ENCODE measurements at places on chromosomes 2 and 18.

DNA sequence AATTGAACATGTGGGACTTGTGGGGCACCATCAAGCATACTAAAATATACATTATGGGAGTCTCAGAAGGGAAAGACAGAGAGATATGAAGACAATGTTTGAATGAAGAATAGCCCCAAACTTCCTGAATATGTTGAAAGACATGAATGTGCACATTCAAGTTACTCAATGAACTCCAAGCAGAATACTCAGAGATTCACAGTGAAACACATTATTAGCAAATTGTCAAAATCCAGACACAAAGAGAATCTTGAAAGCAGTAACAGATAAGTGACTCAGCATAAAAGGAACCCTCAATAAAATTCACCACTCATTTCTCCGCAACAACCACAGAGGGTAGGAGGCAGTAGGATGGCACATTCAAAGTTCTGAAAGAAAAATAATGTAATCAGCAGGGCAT, 8.8 kb downstream of the C2orf92 start:
- H3K4me3 ChIP-seq, result no peak overlapping the region
- H3K27me3 ChIP-seq, result no peaks in the 10 kb centered on the region
- peaks cover 5% of the 10 kb centered on the region for H3K36me3 ChIP-seq
- H3K4me1 ChIP-seq, result no peaks in the 10 kb centered on the region
- H3K27ac ChIP-seq, result no peak overlapping the region

DNA sequence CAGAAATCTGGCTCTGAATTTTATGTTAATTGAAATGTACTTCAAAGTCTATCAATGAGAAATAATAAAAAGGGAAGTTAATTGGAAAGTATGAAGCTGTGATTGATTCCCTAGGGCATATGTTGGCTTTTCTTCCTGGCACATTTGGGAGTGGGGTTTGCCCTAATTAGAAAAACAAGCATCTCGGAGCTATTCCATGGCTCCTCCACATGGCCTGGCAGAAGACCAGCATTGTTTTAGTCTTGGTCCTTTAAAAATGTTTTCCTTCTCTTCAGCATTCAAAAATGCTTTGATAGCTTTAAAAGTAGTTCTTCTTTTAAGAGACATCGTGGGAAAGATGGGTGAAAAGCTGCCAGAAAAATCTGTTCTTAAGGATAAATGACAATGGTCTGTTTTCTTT, 445.5 kb upstream of the PKDCC start:
- peaks cover 3% of the 10 kb centered on the region for H3K27me3 ChIP-seq
- no peaks in the 10 kb centered on the region for H3K4me1 ChIP-seq
- no peak overlapping the region for H3K4me3 ChIP-seq
- no peaks in the 10 kb centered on the region for H3K36me3 ChIP-seq
- no peak overlapping the region for H3K27ac ChIP-seq

- H3K4me1 ChIP-seq, result no peaks in the 10 kb centered on the region
- H3K4me3 ChIP-seq, result no peak overlapping the region
Observed at GRCh38 chr2:219400562-219400961, 12.8 kb upstream of the DNPEP start.

- H3K36me3 ChIP-seq, result peaks cover 11% of the 10 kb centered on the region
- H3K4me1 ChIP-seq, result peaks cover 38% of the 10 kb centered on the region
- no peaks in the 10 kb centered on the region for H3K27me3 ChIP-seq
- no peak overlapping the region for H3K27ac ChIP-seq
Observed at GRCh38 chr2:16568998-16569784, 96.4 kb downstream of the CYRIA start.

- H3K27me3 ChIP-seq, result no peaks in the 10 kb centered on the region
- no peak overlapping the region for H3K27ac ChIP-seq
- no peaks in the 10 kb centered on the region for H3K4me1 ChIP-seq
- DNase-seq, result no peak
- H3K36me3 ChIP-seq, result no peaks in the 10 kb centered on the region
Observed at GRCh38 chr2:7325186-7325585, 408.0 kb downstream of the RNF144A start.

- peaks cover 3% of the 10 kb centered on the region for H3K27me3 ChIP-seq
- H3K4me1 ChIP-seq, result no peaks in the 10 kb centered on the region
- no peak for DNase-seq
- H3K4me3 ChIP-seq, result no peak overlapping the region
- no peak overlapping the region for H3K27ac ChIP-seq
Observed at GRCh38 chr2:121360566-121361300, 75.7 kb upstream of the TFCP2L1 start.

DNA sequence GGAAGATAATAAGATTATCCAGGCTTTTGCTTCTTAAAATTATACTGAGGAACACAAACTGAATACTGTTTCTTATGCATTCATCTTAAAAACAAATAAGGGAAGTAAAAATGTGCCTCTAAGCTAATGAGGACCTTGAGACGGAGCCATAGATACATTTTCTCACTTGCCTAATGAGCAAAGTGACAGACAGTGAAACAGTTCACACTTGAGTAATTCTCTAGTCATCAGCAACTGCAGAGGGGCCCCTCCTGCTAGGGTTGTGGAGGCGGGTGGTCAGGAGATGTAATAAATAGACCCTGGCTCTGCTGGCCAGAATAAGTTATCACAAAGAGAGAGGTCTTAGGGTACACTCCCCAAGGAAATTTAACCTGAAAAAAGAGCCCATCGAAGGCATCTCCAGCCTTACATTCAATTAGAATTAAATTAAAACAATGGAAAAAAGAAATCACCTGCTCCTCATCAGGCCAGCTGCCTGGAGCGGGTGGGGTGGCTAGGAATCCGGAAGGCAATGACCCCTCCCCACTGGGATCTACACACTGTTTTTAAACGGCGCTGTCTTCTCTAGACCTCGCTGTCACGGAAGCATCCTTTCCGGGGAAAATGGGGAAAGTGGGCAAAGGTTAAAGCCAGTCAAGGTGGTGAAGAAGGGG, 32.6 kb upstream of the INSIG2 start:
- no peak overlapping the region for H3K27ac ChIP-seq
- no peaks in the 10 kb centered on the region for H3K36me3 ChIP-seq
- peaks cover 4% of the 10 kb centered on the region for H3K4me1 ChIP-seq
- no peak for DNase-seq
- H3K4me3 ChIP-seq, result no peak overlapping the region
- no peaks in the 10 kb centered on the region for H3K27me3 ChIP-seq

DNA sequence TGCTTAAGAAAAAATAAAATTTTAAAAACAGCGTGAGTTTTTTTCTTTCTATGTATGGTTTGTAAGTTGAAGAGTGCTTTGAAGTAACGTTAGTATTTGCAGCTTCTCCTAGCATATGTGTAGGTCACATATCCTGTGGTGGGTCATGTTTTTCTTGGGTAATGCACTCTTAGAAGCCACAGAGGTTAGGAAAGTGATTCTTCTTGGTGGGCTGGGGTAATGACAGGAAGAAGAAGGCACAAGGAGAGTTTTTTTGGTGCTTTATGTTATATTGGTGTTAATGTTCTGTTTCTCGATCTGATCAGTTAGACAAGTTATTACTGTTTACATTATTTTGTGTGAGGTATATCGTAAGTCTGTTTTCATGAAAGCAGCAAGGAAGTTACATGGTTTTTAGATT, 109.0 kb downstream of the ICA1L start:
- peak overlapping the region; percentile 2 for H3K27ac ChIP-seq
- H3K27me3 ChIP-seq, result no peaks in the 10 kb centered on the region
- H3K4me3 ChIP-seq, result no peak overlapping the region
- DNase-seq, result no peak
- H3K36me3 ChIP-seq, result peaks cover 42% of the 10 kb centered on the region

- no peak for DNase-seq
- no peak overlapping the region for H3K4me3 ChIP-seq
- H3K27ac ChIP-seq, result no peak overlapping the region
- peaks cover 23% of the 10 kb centered on the region for H3K4me1 ChIP-seq
Observed at GRCh38 chr18:46329736-46330246, 225.6 kb downstream of the HAUS1 start.

DNA sequence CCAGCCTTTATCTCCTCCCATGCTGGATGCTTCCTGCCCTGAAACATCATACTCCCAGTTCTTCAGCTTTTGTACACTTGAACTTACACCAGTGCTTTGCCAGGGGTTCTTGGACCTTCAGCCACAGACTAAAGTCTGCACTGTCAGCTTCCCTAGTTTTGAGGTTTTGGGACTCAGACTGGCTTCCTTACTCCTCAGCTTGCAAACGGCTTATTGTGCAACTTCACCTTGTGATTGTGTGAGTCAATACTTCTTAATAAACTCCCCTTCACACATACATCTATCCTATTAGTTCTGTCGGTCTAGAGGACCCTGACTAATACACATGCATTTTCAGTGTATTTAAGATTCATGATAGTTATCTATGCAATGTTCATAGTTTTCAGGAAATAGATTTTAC, 35.8 kb upstream of the ZNF804A start:
- H3K4me3 ChIP-seq, result no peak overlapping the region
- H3K36me3 ChIP-seq, result no peaks in the 10 kb centered on the region
- no peak for DNase-seq

DNA sequence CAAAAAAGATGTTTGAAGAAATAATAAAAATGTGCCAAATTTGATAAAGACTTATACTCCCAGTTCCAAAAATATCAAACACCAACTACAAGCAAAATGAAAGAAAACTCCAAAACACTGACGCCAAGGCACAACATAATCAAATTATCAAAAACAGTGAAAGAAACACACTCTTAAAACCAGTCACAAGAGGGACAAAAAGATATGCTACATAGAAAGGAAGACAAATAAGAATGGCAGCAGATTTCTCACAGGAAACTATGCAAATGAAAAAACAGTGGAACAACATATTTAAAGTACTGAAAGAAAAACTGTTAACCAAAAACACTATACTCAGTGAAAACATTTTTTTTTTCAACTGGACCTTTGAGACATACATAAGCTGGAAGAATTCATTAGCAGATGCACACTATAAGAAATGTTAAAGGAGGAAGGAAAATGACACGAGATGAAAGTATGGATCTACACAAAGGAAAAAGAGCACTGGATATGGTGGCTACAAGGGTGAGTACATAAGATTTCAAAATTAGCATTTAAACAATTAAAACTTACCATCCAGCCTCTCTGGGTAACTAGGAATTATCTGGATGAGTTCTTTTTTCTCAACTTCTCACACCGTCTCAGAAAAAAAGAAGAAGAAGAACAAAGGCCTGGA, 94.0 kb upstream of the ACVR1C start:
- peaks cover 2% of the 10 kb centered on the region for H3K27me3 ChIP-seq
- DNase-seq, result no peak
- H3K36me3 ChIP-seq, result peaks cover 27% of the 10 kb centered on the region
- no peak overlapping the region for H3K4me3 ChIP-seq
- H3K27ac ChIP-seq, result no peak overlapping the region
- H3K4me1 ChIP-seq, result no peaks in the 10 kb centered on the region

GRCh38 chr2:53536583-53537361, 230.8 kb upstream of the CHAC2 start:
- no peak for DNase-seq
- no peak overlapping the region for H3K27ac ChIP-seq
- no peaks in the 10 kb centered on the region for H3K4me1 ChIP-seq
- H3K36me3 ChIP-seq, result peaks cover 3% of the 10 kb centered on the region
